ENCODE measurements at places on chromosomes 3 and 15. TPM values are rescaled to one million over a fixed set of nuclear protein-coding genes. Genes with fewer than 3 reads are reported as not detected.

- no peak overlapping the region for H3K27ac ChIP-seq
- no peak for DNase-seq
- no peak overlapping the region for H3K4me3 ChIP-seq
- no peaks in the 10 kb centered on the region for H3K4me1 ChIP-seq
- no peaks in the 10 kb centered on the region for H3K27me3 ChIP-seq
Observed at GRCh38 chr3:35950021-35950420, 310.7 kb downstream of the ARPP21 start.

DNA sequence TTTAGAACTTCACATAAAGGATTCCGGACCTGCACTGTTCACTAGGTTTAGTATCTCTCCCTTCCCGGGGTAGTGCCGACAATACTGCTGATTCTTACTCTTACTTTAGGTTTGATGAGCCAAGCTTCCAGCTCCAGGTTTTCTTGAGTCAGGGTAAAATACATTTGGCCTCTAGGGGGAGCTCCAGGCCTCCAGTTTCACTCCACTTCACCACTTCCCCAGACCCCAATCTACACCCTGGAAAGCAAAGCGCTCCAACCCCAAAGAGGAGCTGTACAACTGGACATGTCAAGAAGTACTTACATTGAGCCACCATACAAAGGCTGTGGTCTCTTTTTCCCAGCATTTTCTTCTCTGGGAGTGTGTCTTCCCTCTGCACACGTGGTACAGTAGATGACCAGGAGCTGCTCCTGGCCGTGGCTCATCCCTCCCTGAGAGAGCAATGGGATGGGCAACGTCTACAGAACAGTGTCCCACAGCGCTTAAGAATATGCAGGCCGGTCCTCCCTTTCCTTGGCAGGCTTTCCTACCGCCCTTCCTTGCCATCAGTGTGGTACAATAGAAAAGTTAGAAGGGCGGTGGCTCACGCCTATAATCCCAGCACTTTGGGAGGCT, 93.9 kb upstream of the CCDC80 start:
- H3K27me3 ChIP-seq, result no peaks in the 10 kb centered on the region
- peak; percentile 49 for DNase-seq
- H3K36me3 ChIP-seq, result no peaks in the 10 kb centered on the region
- no peak overlapping the region for H3K4me3 ChIP-seq
- H3K27ac ChIP-seq, result no peak overlapping the region

GRCh38 chr3:178112134-178112533, 424.1 kb upstream of the KCNMB2 start:
- H3K27me3 ChIP-seq, result no peaks in the 10 kb centered on the region
- no peak overlapping the region for H3K4me3 ChIP-seq
- no peak for DNase-seq
- H3K4me1 ChIP-seq, result no peaks in the 10 kb centered on the region

SOX14 gene
- not detected for total RNA-seq

GRCh38 chr3:176078906-176079305, 1118.4 kb downstream of the TBL1XR1 start:
- no peaks in the 10 kb centered on the region for H3K4me1 ChIP-seq
- H3K27ac ChIP-seq, result no peak overlapping the region
- DNase-seq, result no peak
- no peaks in the 10 kb centered on the region for H3K36me3 ChIP-seq
- H3K4me3 ChIP-seq, result no peak overlapping the region

DNA sequence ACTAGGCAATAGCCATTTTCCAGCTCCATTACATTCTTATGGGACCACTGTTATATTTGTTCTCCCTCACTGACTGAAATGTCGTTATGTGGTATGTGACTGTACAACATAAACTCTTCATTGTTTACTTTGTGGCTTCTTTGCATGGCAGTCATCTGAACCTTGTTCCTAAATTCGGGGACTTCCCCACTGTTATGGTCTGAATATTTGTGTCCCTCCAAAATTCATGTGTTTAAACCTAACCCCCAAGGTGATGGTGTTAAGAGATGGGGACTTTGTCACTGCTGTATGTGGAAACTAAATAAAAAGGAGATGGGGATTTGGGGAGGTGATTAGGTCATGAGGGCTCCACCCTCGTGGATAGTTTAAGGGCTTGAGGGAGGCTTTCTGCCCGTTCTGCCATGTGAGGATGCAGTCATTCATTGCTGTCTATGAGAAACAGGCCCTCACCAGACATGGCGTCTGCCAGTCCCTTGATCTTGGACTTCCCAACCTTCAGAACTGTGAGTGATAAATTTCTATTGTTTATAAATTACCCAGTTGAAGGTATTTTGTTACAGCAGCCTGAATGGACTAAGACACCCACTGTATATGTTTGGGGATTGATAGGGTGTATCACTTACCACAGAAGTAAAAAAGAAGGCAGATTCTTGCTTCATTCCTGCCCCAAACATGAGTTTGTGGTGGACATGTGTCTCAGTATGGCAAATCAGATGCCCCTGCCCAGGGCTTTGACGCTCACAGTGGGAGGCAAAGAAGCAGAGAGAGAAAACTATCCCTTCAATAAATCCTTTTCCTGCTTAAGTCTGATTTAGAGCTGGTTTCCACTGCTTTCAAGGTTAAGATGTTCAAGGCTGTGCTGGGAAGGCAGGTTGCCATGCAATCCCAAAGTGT, 138.0 kb upstream of the UBE2E1 start:
- H3K27me3 ChIP-seq, result no peaks in the 10 kb centered on the region
- H3K36me3 ChIP-seq, result no peaks in the 10 kb centered on the region
- DNase-seq, result no peak
- H3K4me3 ChIP-seq, result no peak overlapping the region

DNA sequence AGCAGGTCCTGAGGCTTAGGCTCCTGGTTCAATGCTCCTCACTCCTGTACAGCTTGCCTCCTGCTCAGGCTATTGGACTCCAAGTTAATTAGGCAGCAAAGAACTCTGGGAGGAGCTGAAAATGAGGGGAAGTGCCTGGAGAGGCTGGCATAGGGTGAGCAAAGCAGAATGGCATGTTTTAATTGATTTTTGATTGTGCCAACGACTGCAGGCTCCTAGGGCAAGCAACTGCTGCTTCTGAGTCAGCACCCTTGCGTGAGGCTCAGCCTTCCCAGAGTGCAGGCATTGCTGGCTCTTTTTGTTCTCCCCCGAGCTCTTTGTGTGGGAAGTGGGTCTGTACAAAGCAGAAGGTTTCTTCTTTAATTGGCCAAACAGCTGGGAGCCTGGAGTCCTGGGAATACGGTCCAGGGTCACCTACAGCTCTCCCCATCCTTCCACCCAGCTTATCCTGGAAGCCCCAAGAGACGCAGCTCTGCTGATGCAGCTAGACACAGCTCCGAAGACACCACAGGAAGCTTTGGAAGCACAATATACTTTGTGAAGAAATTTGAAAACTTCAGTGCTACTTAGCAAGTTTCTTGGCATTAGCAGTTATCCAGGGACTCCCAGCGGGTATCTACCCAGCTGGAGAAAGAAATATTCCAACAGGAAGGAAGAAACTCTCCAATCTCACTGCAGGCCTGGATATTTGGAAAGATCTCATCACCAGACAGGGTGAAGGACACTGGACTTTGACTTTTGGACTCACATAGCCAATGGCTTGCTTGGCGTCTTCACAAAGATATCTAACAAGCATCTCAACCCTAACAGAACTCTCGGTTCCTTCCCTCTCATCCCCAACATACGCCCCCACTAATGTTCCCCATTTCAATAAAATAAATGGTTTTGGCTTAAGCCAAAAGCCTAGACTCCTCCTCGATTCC, 76.8 kb downstream of the BDH1 start:
- no peaks in the 10 kb centered on the region for H3K27me3 ChIP-seq
- H3K4me1 ChIP-seq, result no peaks in the 10 kb centered on the region
- no peaks in the 10 kb centered on the region for H3K36me3 ChIP-seq
- H3K4me3 ChIP-seq, result no peak overlapping the region

DNA sequence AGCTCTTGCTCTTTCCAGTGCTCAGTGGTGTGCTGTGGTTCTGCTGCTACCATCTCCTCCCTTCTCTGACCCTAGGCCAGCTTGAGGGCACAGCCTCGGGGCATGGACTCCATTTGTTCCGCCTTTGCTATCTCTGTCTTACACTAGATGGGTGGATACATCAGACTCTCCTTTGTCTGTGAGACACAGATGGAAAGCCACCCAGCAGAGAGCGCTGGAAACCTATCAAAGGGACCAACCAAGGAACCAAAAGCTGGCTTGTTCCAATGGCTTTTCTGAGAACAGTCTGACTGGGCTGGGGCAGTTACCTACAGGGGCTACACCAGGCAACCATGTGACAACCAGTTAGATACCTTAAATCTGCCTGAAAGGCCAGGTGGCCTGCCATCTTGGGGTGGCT, 63.8 kb downstream of the NPTN start:
- H3K27me3 ChIP-seq, result no peaks in the 10 kb centered on the region
- H3K27ac ChIP-seq, result no peak overlapping the region
- no peak overlapping the region for H3K4me3 ChIP-seq

DNA sequence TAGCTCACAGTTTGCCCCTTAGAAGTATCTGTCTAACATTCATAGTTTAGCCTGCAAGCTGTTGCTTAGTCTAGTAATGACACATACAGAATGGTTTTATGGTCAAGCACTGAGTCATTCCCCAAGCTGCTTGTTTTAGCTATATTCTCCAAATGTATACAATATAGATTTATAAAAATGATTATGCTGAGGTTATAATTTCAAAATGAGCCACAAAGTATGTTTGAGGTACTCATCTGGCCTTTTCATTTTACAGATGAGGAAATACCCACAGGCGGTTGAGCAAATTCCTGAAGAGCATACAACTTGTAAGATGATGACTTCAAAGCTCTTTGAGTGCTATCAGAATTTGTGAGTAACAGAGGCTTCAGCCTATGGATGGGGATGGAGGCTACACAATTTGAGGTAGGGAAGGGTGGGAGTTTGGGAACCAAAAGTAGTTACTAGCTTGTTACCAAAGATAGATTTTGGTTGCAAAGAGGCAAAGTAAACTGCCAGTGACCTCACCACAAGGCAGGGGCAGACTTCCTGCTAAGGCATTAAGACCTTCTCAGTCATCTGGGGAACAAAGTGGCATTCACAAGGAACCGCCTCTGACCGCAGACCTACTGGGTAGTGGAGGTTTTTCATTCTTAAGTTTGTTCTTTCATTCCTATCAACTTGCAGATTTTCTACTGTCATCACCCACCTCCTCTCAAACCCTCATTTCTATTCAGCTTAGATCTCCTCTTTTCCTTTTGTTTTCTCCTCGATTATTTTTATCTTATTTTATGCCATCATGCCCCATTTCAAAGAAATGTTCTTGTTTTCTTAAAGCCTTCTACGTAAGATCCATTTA, 257.2 kb upstream of the NECTIN3 start:
- no peak for DNase-seq
- no peak overlapping the region for H3K27ac ChIP-seq
- H3K36me3 ChIP-seq, result no peaks in the 10 kb centered on the region
- H3K4me1 ChIP-seq, result no peaks in the 10 kb centered on the region
- no peak overlapping the region for H3K4me3 ChIP-seq
- no peaks in the 10 kb centered on the region for H3K27me3 ChIP-seq

DNA sequence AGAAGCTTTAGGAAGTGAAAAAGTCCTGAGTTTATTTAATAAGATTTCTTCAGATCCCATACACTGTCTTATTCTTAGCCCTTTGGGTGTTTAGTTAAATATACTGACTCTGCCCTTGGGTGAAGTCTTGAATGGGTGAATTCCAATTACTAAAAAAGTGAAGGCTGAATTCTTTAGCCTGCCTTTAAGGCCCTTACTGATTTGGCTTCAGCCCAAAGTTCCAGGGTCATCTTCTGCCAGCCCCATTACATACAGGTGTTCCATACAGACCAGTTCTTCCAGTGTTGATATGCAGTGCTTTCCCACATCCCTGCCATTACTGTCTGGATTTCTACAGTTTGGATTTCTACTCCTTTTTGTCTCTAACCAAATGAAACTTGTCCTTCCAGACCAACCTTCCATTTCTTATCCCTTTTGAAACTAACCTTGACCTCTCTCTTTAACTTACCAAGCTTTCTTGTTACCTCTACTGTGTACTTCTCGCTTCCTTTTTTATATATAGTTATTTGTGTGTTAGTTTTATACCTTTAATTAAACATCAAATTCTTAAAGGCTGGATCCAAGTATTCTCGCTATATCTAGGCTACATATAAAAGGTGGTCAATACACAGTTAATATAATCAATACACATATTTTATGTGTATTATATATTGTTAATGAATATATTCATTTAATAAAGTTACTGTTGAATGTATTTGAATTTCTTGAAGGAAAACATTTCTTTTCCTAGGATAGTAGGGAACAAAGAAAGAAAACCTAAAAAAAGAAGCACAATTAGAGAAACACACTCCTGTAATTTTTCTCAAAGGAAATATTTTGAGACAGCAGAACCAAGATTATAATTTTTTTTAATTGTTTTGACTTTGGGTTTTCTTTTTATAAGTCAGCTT, 15.0 kb downstream of the MBNL1 start:
- H3K36me3 ChIP-seq, result no peaks in the 10 kb centered on the region
- no peak for DNase-seq
- peaks cover 65% of the 10 kb centered on the region for H3K4me1 ChIP-seq
- H3K27me3 ChIP-seq, result no peaks in the 10 kb centered on the region
- no peak overlapping the region for H3K4me3 ChIP-seq
- H3K27ac ChIP-seq, result no peak overlapping the region

- H3K36me3 ChIP-seq, result no peaks in the 10 kb centered on the region
- no peak overlapping the region for H3K27ac ChIP-seq
Observed at GRCh38 chr15:99416191-99417188, 149.3 kb upstream of the MEF2A start.

DNA sequence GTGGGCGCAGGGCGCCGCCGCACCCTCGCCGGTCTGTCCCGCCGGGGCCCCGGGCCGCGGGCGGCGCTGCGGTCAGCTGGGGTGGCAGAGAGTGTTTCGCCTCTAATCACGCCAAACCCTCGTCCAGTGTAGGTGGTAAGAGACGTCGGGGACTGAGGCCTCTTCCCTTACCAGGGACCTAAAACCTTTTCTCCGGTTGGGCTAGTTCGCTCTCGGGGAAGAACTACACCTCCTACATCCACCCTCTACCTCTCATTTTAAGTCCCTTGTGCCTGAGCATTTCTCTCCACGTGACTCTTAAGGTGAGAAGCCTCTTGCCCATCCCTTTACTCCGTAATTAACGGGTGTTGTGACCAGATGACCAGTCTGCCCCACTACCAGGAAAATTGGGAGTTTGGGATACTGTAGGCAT, 520 bp downstream of the TMEM42 start:
- no peaks in the 10 kb centered on the region for H3K36me3 ChIP-seq
- peak overlapping the region; percentile 84 for H3K4me3 ChIP-seq
- no peak for DNase-seq
- H3K27ac ChIP-seq, result peak overlapping the region; percentile 92

CKMT1B gene
- 7.3 TPM for total RNA-seq

DNA sequence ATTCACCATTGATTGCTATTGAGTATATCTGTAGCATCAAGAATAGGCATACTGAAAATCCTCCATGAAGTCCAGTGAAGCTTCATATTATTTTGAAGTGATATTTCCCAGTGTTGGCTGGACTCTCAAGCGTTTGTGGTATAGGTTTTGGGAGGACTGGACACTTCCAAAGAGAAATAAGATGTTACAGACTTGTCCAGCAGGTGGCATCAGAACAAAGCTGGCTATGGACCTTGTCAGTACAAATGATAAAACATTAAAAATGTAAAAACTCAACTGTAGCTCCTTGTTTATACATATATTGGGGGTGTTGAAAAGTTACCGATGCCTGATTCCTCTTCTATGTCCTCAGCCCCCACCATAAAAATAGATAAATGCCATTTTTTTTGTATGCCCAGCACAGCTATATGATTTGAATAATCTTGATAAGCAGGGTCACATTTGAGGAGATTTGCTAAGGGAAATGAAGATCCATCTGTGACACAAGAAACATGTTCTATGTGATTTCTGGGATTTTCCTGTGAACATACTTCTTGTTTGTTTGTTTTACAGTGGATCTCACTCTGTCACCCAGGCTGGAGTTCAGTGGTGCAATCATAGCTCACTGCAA, 54.5 kb upstream of the GOLGA6B start:
- no peaks in the 10 kb centered on the region for H3K4me1 ChIP-seq
- no peak overlapping the region for H3K27ac ChIP-seq
- H3K4me3 ChIP-seq, result no peak overlapping the region
- DNase-seq, result no peak

CCDC39 gene
- total RNA-seq, result 3.1 TPM

All from upper lobe of left lung (tissue), 6 donors.